ENCODE measurements at places on chromosomes 11 and 22. TPM values are rescaled to one million over a fixed set of nuclear protein-coding genes. Genes with fewer than 3 reads are reported as not detected.
A peak's percentile ranks its signal among the peaks of the same experiment; 100 is the strongest.

Gene MOGAT2
- not detected for total RNA-seq

Gene SLC15A3
- 139 TPM for total RNA-seq

DNA sequence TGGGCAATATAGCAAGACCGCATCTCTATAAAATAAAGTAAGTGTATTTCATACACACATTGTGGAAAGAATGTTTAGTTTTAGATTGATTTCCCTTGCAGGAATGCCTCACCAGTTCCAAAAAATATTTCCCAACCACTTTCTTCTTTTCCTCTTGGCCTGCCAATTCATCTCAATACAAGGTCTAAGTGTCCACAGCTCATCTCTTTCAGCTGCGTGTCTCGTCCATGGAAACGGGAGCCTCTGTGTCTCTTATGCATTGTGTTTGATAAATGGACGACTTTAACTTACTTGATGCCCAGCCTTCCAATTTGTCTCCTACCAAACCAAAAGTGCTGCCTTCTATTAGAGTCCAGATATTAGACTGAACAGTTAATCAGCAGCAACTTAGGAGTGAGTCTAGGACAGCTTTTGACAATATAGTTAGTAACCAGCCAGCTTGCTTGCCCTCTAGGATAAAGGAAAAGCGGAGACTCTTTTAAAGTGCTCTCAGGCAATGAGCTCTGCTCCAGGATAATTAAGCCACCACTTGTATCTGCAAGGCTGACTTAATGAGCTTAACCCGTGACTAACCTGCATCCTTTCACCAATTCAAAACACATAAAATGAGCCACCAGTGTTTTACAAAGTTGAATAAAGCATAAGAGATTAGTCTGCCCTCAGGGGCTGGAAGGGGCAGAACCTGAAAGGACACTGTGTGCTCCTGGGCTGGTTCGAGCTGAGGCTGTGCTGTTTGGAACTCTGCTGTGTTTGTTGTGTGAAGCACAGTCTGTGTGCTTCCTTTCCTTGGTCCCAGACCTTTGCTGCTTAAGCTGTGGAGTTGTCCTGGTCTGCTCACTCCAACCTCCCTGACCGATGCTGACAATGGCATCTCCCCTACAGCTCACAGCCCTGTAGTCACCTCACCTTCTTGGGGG is 27.5 kb downstream of the FBXO7 start:
- no peak for DNase-seq

DNA sequence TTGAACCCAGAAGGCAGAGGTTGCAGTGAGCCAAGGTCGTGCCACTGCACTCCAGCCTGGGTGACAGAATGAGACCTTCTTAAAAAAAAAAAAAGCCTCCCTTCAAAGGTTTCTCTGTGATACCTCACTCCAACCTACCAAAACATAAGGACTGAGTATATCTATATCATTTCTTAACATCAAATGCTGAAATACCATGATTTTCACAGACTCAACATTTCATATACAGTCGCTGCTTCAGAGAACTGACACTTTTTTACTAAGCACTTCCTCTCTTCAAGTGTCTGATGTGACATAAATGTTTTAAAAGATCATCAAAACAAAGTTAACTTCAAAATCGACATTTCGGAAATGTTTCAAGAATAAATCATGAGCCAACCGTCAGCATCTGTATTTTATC is 12.0 kb downstream of the PRR14L start:
- no peak for DNase-seq

DNA sequence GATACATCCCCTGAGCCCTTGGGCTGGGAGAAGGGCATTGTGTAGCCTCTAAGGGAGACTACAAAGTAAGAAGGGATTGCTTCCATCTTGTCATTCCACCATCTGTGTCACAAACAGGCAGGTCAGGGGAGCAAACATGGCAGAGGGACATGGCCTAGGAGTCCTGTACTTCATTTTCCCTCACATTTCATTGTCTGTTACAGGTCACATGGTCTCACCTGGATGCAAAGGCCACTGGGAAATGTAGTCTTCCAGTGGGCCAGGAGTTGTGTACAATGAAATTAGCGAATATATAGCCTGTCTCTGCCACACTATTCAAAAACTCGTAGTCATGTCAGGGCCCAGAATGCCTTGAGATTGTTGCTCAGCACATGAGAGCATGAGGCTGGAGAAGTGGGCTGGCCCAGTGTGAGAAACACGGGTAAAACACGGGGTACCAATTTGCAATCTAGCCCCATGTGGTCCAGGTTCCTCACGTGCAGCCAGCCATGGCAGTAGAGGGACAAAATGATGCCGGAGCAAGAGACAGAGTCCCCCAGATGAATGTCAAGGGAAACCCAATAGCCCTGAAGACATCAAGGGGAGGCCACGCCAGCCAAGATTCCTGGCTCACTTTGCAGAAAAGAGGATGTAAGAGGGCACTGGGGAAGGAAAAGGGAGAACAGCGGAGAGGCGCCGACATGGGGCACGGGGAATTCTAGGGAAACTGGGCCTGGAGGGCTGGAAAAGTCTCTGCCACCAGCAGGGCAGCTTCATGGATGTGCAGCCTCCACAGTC is 47.7 kb upstream of the EMID1 start:
- peak; percentile 37 for DNase-seq

GRCh38 chr11:74957937-74958629 is 9.0 kb downstream of the SPCS2 start:
- no peak for DNase-seq

Gene ANO1
- total RNA-seq = 16.8 TPM

DNA sequence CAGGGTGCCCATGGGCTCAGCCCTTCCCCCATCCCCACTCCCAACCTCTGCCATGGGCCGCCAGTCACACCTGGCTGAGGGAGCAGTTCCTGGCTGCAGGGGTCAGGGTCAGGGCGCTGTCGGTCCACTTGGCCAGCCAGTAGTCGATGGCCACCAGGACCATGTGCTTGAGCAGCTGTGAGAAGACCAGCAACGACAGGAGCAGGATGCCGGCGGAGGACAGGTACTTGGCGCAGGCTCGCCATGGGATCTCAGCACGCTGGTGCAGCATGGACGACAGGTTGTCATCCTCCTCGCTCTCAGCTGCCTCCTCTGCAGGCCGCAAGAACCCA is 18.3 kb upstream of the KCNJ11 start:
- DNase-seq = no peak

GRCh38 chr11:130370845-130371590 is 56.3 kb upstream of the ZBTB44 start:
- DNase-seq = no peak

DNA sequence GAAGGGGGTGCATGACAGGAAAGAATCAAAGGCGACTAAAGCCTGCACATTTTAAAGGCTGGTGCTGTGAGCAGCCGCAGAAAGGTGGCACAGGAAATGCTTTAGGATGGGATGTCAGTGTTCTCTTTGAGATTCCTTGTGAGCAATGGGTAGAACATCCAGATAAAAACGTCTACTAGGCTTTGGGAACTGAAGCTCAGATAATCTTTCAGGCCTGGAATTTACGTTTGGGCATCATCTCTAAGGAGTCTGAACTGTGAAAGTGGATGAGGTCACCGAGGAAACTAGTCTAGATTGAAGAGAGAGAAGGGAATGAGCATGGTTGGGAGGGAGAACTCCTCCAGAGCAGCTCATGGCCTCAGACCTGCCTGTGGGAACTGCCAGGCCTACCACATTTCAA is 65.7 kb downstream of the FLI1 start:
- no peak for DNase-seq

DNA sequence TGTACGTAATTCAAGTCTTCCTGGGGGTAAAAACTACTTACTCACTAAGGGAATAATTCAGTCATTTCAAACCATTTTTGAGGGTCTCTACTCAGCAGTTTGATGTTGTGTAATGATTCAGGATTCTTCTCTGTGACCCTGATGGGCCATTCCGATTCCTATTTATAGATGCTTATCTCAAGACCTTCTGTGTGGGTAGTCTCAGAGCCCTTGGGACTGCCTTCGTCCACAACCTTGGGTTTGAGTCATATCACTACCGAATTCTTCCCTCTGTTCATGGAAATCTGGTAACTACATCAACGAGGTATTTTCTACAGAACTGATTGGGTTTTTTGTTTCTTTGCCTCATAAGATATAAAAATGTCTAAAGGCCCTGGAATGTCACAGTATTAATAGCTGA is 14.3 kb upstream of the CBX6 start:
- DNase-seq = no peak

Gene ARHGAP8
- 18.1 TPM for total RNA-seq

DNA sequence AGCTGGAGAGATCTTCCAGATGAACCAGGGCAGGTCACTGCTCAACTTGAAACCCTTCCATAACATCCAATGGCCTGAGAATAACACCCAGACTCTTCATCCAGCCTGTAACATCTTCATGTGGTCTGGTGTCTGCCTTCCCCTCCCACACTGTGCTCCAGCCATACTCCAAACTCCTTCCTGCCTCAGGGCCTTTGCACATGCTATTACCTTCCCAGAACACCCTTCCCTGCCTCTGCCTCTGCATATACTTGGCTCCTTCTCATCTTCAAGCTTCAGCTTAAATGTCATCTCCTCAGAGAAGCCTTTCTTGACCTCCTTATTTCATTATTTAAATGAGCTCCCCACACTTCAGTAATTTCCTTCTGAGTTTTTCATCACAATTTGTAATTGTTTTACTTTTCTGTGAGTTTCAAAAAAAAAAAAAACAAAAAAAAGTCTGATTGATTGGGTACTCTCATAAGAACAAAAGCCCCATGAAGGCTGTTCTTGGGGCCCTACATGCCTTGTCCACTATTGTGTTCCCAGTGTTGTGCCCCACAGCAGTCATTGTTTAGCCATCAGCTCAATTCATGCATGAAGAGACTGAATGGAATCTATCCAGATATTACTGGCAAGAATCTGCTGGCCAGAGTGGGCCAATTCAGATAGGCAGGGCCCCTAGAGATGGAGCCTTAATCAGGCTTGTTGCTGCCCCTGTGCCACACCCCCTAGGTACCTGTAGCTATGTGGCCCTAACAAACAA is 22.1 kb downstream of the LMO1 start:
- DNase-seq = no peak

DNA sequence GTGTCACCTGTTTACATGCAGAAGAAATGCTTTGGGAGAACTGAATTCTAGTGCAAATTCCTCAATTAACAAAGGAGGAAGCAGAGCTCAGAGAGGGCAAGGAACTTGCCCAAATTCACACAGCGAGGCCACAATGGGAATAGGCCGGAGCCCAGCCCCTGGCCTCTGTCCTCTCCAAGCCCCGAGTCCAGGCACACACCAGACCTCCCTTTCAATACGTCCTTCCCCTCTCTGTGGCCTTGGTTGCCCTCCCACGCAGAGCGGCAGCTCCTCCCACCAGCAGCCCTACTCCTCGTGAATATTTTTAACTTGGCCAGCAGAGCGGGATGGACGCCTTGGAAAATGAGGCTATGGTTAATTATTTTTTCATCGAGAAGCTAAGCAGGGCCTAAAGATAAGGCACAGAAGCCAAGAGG is 1.6 kb upstream of the CARD10 start:
- DNase-seq = no peak

Measured in upper lobe of right lung (tissue), 1 donor.